GM23248 (cell line): ENCODE measurements at places on chromosomes 1 and 21. TPM values are rescaled to one million over a fixed set of nuclear protein-coding genes. Genes with fewer than 3 reads are reported as not detected.
A peak's percentile ranks its signal among the peaks of the same experiment; 100 is the strongest.

DNA sequence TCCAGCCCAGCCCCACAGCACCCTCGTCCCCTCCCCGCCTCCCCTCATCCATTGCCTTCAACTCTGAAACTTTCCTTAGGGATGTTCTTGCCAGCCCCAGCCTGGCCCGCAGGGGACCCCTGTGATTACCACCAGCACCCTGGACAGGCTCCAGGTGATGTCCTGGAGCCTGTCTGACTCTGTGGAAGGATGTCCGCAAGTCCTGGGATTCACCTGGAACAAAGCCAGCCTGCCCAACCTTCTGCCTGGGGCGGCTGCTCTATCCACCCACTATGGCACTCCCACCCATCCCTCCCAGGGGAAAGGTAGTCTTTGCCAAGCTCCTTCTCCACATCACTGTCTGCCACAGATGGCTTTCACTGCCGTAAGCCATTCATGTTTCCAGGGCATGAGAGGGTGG, 24.4 kb upstream of the PTPRF start:
- no peaks in the 10 kb centered on the region for H3K36me3 ChIP-seq
- no peak overlapping the region for H3K4me3 ChIP-seq
- DNase-seq = no peak
- no peaks in the 10 kb centered on the region for H3K27me3 ChIP-seq
- H3K4me1 ChIP-seq = no peaks in the 10 kb centered on the region
- no peak overlapping the region for H3K27ac ChIP-seq

DNA sequence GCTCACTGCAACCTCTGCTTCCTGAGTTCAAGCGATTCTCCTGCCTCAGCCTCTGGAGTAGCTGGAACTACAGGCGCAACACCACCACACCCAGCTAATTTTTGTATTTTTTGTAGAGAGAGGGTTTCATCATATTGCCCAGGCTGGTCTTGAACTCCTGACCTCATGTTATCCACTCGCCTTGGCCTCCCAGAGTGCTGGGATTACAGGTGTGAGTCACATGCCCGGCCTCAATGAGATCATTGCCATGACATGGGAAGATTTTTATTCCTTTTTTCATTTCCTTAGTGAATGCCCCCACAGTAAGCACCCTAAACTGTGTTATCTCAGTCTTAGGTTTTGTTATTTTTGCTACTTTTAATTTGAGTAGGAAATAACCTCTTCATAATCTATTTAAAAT, 977.9 kb downstream of the BRINP3 start:
- no peaks in the 10 kb centered on the region for H3K4me1 ChIP-seq
- no peaks in the 10 kb centered on the region for H3K36me3 ChIP-seq
- DNase-seq = no peak
- no peak overlapping the region for H3K4me3 ChIP-seq
- no peaks in the 10 kb centered on the region for H3K27me3 ChIP-seq
- no peak overlapping the region for H3K27ac ChIP-seq

DNA sequence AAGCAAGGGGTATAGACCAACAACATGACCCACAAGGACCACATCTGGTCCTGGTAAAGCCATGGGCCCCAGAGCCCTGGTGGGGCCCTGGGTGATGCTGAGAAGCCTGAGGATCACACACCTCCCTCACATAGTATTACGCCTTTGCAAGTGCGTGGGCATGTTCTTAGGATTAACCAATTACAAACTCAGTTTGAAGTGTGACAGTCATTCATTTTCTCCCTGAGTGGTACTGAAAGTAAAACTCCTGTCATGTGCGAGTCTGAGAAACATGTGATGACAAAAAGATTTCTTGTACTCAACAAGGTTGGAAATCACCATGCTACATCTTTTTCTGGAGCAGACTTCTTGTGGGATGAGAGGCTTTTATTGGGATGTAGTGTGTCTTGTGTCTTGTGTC, 315.3 kb upstream of the DUSP10 start:
- DNase-seq = no peak
- no peaks in the 10 kb centered on the region for H3K36me3 ChIP-seq
- H3K4me1 ChIP-seq = peaks cover 7% of the 10 kb centered on the region; the same call in 1 of the 2 replicates
- no peak overlapping the region for H3K27ac ChIP-seq
- H3K27me3 ChIP-seq = no peaks in the 10 kb centered on the region

DNA sequence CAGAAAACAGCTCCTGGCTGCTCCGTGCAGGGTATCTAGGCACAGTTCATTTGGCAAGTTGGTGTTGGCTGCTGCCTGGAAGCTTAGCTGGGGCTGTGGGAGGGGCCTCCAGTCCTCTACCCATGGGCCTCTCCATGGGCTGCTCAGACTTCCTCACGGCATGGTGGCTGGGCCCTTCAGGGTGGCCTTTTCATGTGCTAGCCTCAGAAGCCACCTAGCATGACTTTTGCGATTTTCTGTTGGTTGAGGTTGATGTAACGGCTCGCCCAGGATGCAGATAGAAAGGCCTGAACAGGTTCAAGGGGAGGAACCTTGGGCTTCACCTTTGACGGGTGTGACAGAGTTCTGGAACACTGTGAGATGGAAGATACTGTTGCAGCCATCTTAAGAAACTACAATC, 25.8 kb upstream of the LHX4 start:
- no peaks in the 10 kb centered on the region for H3K27me3 ChIP-seq
- H3K27ac ChIP-seq = no peak overlapping the region
- H3K4me1 ChIP-seq = no peaks in the 10 kb centered on the region

DNA sequence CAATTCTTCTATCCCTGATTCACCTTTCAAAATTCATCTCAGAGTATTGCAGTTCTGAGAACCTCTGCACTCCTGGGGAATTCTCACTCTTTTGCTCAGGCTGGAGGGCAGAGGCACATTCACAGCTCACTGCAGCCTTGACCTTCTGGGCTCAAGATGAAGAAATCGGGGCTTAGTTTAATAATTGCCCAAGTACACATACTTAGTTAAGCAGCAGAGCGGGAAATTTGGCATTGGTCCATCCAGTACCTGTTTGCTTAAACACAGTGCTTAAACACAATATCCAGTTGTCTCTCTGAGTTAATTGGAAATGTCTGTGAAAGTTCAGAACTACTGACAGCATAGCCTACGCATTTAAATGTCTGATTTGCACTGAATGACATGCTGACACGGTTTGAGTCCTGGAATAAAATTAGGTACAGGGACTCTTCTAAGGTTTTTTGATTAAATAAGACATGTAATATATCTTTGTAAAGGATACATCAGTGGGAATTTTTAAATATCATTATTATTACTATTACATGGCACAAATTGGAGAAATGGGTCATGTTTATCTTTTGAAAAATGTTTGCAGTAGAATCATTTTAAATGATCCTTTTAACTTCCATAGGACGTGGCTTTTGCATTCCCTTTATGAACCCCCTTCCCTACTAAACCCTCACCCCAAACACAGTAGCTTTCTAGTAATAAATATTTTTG, 337.4 kb downstream of the SRGAP2C start:
- no peak overlapping the region for H3K27ac ChIP-seq
- no peaks in the 10 kb centered on the region for H3K36me3 ChIP-seq
- H3K4me3 ChIP-seq = no peak overlapping the region
- H3K4me1 ChIP-seq = no peaks in the 10 kb centered on the region
- H3K27me3 ChIP-seq = peaks cover 53% of the 10 kb centered on the region
- no peak for DNase-seq

- no peaks in the 10 kb centered on the region for H3K4me1 ChIP-seq
- no peaks in the 10 kb centered on the region for H3K36me3 ChIP-seq
- DNase-seq = no peak
- H3K27ac ChIP-seq = no peak overlapping the region
- H3K27me3 ChIP-seq = no peaks in the 10 kb centered on the region
Measured at GRCh38 chr1:209157546-209158249, 425.8 kb upstream of the CAMK1G start.

DNA sequence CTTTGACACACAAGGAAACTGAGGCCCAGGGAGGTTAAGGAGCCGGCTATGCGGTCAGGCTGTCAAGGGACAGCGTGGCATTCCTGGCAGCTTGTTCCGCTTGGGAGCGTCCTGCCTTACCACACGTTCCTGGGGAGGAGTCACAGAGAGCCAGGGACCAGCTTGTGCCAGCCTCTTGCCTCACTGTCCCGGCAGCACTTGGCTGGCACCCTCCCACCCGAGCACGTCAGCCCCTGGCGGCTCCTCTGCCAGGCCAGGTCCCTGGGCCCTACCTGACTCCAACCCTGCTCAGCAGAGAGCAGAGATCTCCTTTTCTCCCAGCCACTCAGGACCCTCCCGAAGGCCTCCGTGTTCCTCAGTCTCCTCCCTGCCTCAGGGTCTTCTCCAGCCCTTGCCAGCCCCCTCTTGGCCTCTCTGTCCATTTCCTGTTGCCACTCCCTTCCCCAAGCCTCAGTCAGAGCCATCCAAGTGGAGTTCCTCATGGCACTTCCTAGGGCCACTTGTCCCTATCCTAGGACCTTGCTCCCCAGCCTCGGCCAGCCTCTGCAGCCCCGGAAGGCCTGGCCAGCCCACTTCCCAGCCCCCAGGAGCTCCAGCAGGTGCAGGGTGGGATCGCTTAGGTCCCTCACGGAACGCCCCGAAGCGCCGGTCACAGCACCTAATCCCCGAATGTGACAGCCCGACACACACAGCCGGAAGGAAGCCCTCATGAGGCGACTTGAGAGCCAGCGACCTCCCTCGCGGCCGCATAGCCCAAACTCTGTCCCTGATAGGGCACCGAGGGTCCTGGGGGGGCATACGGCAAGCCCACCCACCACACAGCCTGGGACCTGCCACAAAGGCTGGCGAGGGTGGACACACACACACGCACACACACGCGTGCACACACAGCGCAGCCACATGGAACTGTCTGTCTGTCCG, 130.3 kb downstream of the CASZ1 start:
- no peak overlapping the region for H3K27ac ChIP-seq
- H3K27me3 ChIP-seq = no peaks in the 10 kb centered on the region
- H3K4me1 ChIP-seq = no peaks in the 10 kb centered on the region

GRCh38 chr1:12229386-12229834, 420 bp upstream of the VPS13D start:
- no peaks in the 10 kb centered on the region for H3K36me3 ChIP-seq
- DNase-seq = no peak
- no peaks in the 10 kb centered on the region for H3K27me3 ChIP-seq
- peaks cover 13% of the 10 kb centered on the region; the same call in 1 of the 2 replicates for H3K4me1 ChIP-seq
- H3K27ac ChIP-seq = no peak overlapping the region

DNA sequence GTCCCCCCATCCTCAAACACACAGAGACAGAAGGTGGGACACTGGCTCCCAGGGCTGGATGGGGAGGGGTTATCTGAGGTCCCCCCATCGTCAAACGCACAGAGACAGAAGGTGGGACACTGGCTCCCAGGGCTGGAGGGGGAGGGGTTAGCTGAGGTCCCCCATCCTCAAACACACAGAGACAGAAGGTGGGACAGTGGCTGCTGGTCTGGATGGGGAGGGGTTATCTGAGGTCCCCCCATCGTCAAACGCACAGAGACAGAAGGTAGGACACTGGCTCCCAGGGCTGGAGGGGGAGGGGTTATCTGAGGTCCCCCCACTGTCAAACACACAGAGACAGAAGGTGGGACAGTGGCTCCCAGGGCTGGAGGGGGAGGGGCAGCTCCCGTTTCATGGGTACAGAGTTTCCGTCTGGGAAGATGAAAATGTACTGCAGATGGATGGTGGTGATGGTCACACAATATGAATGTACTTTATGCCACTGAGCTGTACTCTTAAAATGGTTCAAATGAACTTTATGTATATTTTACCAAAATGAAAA, 69.2 kb downstream of the SCCPDH start:
- H3K27ac ChIP-seq = no peak overlapping the region
- H3K36me3 ChIP-seq = no peaks in the 10 kb centered on the region
- no peak overlapping the region for H3K4me3 ChIP-seq
- no peaks in the 10 kb centered on the region for H3K27me3 ChIP-seq

GRCh38 chr1:235648407-235648907, 1.1 kb downstream of the GNG4 start:
- no peak overlapping the region for H3K27ac ChIP-seq
- DNase-seq = peak; percentile 15
- H3K27me3 ChIP-seq = peaks cover 32% of the 10 kb centered on the region
- no peaks in the 10 kb centered on the region for H3K36me3 ChIP-seq

- no peaks in the 10 kb centered on the region for H3K4me1 ChIP-seq
- H3K27ac ChIP-seq = no peak overlapping the region
- no peaks in the 10 kb centered on the region for H3K36me3 ChIP-seq
- DNase-seq = no peak
- H3K4me3 ChIP-seq = no peak overlapping the region
Measured at GRCh38 chr1:209751627-209752231, 4.1 kb upstream of the TRAF3IP3 start.

The DCST1 gene
- total RNA-seq = not detected in 2 replicates

The KCNA3 gene
- total RNA-seq = not detected in 2 replicates

The FAM167B gene
- 3.0 and 4.2 TPM in 2 replicates for total RNA-seq

The PTPN22 gene
- total RNA-seq = 0.51 and 0.86 TPM in 2 replicates

The ALDH4A1 gene
- total RNA-seq = 13.3 and 26.4 TPM in 2 replicates

The LCE2B gene
- not detected in 2 replicates for total RNA-seq

The FALEC gene
- total RNA-seq = not detected in 2 replicates

The SEMA6C gene
- 1.4 and 3.8 TPM in 2 replicates for total RNA-seq

The FAM177B gene
- not detected in 2 replicates for total RNA-seq

The OR10T2 gene
- total RNA-seq = not detected in 2 replicates
